ENCODE measurements at places on chromosomes 5 and 9. TPM values are rescaled to one million over a fixed set of nuclear protein-coding genes. Genes with fewer than 3 reads are reported as not detected.
A peak's percentile ranks its signal among the peaks of the same experiment; 100 is the strongest.

DNA sequence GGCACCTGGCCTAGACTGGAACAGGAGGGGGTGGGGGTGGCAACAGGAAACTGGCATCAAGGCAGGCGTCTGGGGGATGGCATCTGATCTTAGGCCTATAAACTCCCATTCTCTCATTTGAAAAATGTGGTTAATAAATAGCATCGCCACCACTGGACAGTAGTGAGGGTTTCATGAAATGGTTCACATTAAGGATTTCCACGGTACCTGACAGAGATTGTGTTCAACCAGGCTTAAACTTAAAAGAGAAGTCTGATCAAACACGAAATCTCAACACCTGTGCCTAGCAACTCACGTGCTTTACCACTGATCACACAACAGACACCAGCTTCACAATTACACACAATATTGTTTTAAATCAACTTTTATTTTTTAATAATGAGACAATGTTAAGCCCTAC, 3.0 kb downstream of the DENND1A start:
- no peak for DNase-seq

GRCh38 chr5:66171349-66172344, 27.5 kb downstream of the SREK1 start:
- no peak for DNase-seq

DNA sequence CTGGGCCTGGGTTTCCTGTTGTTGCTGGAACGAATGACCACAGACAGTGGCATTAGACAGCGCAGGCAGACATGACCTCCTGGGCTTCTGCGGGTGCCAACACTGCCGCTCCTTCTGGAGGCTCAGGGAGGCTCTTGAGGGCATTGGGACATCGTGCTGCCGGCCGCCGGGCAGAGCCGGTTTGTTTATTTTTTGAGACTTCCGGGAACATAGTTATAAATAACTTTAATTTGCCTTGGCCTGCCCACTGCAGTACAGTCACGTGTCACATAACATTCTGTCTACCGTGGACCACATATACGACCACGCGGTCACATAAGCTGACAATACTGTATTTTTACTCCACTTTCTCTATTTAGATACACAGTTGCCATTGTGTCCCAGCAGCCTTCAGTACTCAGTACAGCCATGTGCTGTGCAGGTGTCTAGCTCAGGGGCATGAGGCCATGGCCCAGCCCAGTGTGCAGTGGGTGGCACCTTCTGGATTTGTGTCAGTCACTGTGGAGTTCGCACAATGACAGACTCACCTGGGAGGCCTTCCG, 8.2 kb upstream of the TOR4A start:
- no peak for DNase-seq

DNA sequence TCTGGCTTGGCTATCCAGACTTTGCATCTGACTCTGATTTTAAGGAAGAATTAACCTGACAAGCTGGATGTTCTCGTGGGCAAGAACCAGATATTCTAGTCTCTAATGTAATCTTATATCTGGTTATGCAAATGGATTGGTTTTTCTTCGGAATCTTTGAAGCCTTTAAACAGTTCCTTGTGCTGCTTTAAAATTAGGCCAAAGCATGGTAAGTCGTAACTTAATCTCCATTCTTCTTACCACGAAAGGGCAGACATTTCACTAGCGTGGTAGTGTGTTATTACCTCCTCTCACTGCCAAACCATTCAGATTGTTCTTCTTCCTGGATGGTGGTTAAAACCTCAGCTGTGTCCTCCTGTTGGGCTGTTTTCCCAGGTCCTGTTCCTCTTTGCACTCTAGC, 34.1 kb upstream of the TTC23L start:
- DNase-seq: no peak

DNA sequence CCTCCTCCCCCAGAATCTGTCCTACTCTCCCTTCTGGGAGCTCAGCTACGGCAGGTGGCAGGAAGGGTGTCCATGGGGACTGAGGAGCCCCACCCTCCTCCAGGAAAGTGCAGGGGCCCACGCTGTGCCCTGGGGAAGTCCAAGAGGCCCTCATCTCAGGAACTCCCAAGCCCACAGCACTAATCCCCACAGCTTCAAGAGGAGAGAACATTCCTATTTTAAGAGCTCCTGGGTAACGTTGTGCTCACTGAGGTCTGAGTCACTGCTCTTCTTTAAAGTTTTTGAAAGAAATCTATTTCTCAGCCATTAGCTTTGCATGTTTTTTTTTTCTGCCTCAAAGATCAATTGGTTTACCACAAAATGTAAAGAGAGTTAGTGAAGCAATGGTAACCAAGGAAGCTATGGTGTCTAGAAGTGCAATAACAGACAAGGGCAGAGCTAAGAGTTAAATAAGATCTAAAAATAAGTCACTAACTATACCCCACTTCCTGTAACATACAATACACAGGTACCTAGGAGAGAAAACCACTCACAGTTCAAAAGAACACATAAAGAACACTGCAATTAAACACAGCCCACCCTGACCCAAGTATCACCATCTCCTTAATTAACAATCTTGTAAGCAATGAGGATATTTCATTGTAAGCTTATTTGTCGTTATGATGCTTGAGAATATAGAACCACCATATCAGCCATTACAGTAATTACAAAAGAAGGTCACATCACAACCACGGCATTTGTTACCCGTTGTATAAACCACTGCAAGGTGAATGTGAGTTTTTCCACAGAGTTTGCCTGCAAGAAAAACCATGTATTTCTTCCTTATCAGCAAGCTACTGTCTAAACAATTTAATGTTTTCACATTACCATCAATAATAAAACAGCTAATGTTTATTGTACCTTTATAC, 382.3 kb upstream of the SLC30A5 start:
- DNase-seq: no peak

- DNase-seq: peak; percentile 93
These were observed 30.8 kb downstream of the MTAP start for GRCh38 chr9:21833090-21833801.

DNA sequence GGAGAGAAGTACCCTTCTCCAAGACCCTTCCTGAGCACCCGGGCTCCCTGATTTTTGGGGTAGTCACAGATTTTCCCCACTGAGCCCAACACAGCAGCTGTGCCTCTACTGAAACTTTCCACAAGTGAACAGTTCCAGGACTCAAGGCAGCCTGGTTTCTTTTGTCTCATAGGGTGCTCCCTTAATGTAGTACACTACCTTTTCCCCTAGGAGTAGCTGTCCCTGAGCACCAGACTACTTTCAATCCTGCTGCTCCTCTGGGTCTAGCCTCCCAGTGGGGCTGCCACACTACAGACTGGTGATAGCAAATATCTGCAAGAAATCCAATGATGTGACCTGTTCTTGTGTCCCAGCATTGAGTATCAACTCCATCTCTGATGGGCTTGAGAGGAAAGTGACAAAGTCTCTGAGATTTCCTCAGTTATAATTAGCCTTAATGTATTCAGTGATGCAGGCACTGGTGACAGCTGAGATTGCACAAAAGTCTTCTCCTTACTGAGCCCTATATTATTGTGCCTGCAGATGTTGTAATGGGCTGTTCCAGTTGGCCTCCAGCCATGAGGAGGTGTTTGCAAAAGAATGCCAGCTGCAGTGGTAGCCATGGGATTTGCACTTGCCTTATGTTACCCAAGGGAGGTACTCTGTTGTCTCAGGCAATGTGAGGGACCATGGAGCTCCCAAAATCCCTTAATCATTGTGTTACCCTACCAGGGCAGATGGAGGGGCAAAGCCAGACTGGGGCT, 1802.5 kb downstream of the EFNA5 start:
- no peak for DNase-seq

- DNase-seq: no peak
These were observed 214.1 kb downstream of the PJA2 start for GRCh38 chr5:109195667-109196066.

DNA sequence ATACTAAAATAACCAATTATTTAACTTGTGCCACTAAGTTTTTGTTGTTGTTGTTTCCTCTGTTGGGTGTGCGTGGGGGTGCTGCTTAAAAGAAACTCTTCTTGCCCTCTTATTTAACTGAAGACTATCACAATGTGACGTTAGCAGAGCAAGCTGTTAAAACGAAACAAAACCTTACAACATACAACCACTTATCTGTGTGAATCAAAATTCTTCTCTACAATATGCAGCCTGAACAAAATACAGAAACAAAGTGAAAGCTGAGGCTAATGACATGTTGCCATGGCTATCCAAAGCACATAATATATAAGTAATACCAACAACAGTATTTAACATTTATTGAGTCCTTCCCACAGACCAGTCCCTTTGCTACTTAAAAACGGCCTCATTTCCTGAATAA, 291.0 kb downstream of the FBXL17 start:
- DNase-seq: no peak

- DNase-seq: no peak
These were observed at the start of gene CD74 for GRCh38 chr5:150412319-150413175. Gene CD74 (minus strand): TSS chr5:150412910. CDS start chr5:150412749, 161 bp downstream.

DNA sequence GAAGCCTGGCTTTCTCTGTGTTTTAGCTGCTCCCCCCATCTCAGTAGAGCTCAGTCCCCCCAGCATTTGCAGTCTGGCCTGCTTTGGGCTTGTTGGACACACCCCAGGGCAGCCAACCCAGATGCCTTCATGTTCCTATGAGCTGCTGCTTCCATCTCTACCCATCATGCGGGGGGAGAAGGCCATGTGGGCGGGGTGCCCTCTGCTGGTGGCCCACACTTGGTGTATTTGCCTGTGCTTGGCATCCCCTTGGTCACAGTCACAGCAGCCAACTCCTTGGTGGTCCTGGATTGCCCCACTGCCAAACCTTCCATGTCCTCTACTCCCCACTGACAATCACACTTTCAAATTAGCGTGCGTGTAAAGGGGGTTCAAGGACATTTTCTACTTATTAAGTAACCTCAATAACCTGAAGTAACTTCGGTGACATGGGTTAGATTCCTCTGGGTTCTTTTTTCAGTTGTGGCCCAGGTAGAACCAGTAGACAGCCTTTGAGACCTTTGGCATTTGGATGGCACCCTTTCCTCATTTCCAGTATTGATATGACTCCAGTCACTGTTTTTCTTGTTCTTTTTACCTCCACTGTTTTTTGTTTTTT, 42.8 kb downstream of the SNX30 start:
- DNase-seq: peak; percentile 67

DNA sequence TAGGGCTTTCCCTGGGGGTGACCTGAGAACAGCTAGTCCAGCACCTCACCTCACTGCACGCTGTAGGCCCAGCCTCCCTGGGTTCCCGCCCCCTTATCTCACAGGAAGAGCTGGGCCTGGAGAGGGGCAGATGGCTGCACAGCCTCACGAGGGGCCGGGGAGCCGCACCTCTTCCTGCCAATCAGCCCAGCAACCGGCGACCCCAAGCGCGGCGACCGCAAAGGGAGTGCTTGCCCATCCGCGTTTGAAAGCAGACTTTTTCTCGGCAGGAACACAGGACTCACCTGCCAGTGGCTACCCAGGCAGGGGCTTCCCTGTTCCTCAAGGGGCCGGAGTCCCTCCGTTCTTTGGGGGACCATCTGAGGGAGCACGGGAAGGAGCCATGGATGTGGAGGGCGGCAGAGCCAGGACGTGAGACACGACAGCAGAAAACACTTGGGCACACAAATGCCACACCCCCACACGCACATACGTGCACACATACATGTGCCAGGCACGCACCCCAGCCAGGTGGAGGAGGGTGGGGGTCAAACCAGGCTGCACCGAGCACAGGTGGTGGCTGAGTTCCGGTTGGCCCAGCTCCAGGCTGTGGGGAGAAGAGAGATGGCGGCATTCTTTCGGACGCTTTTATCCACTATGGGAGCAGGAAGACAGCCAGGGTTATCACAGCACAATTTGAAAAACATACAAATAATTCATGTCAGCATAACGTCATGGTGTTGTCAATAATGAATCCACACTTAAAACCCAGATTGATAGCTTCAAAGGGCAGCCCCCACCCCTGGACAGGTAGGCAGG, 11.3 kb downstream of the TMEM250 start:
- no peak for DNase-seq

- DNase-seq: peak; percentile 24
These were observed 86.0 kb upstream of the FER start for GRCh38 chr5:108661590-108662219.

Gene CBY3
- total RNA-seq: not detected

Gene LRRTM2
- not detected for total RNA-seq

Gene ACTBL2
- total RNA-seq: 0.30 TPM

Gene PCDHA1
- 0.10 TPM for total RNA-seq

Gene C5orf46
- total RNA-seq: not detected

Data from MG63 (cell line).